ENCODE measurements at places on chromosomes 3 and 15.

- no peak for DNase-seq
These were observed 2.4 kb downstream of the UCN2 start for GRCh38 chr3:48561045-48561736.

- no peak for DNase-seq
These were observed 350.3 kb upstream of the ZNF385D start for GRCh38 chr3:22101351-22101750.

DNA sequence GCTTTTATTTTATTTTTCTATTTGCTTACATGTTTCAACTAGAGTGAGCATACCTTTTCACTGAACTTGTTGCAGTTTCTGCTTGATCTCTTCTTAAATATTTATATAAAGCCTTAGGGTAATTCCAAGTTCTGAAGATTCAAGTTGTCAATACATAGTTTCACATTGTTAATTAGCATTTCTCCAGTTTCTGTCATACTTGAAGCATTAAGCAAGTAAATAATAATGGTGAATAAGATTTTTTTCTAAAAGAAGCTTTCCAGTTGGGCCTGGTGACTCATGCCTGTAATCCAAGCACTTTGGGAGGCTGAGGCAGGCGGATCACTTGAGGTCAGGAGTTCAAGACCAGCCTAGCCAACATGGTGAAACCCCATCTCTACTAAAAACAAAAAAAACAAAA is 53.9 kb downstream of the CALML4 start:
- no peak for DNase-seq

GRCh38 chr3:105154692-105155091 is 212.0 kb upstream of the ALCAM start:
- DNase-seq = peak; percentile 63

GRCh38 chr3:143100451-143100850 is 19.1 kb upstream of the CHST2 start:
- DNase-seq = no peak

DNA sequence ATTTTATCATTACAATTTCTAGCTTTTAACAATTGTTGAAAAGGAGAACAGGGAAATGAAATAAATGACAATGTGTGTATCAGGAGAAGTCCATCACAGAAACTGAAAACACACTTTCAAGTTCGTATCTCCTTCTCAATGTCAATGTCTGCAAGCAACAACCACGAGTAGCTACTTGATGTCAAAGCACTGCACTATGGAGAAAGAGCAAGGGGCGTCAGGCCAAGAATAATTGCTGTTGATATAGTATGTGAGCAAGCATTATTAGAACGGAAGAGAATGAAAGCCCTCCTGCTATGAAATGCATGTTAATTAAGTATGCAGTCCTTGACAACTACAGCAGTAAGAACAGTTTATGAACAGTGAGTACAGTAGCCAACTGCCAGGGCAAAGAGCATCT is 1250.1 kb downstream of the ZPLD1 start:
- no peak for DNase-seq

DNA sequence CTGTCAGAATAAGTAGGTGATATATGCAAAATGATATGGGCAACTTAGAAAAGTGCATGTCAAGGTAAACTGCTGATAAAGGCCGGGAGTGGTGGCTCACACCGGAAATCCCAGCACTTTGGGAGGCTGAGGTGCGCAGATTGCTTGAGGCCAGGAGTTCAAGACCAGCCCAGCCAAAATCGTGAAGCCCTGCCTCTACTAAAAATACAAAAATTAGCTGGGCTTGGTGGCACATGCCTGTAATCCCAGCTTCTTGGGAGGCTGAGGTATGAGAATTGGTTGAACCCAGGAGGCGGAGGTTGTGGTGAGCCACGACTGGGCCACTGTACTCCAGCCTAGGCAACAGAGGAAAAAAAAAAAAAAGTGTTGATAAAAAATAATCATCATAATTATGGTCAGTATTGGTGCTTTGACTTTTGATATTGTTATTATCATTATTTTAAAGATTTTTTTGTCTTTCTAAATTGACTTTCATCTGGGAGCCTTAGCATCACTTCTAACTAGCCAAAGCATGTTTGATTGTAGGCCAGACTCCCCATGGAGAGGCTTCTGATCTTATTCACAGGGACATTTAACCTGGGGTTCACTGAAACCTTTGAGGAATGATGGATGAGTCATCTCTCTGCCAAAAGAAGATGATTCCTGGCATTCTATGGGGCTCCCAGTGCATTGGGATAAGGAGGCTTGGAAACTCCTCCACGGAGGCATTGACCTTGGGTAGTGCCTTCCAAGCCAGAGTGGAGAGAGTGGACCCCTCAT is 5.6 kb downstream of the ZBTB38 start:
- no peak for DNase-seq

DNA sequence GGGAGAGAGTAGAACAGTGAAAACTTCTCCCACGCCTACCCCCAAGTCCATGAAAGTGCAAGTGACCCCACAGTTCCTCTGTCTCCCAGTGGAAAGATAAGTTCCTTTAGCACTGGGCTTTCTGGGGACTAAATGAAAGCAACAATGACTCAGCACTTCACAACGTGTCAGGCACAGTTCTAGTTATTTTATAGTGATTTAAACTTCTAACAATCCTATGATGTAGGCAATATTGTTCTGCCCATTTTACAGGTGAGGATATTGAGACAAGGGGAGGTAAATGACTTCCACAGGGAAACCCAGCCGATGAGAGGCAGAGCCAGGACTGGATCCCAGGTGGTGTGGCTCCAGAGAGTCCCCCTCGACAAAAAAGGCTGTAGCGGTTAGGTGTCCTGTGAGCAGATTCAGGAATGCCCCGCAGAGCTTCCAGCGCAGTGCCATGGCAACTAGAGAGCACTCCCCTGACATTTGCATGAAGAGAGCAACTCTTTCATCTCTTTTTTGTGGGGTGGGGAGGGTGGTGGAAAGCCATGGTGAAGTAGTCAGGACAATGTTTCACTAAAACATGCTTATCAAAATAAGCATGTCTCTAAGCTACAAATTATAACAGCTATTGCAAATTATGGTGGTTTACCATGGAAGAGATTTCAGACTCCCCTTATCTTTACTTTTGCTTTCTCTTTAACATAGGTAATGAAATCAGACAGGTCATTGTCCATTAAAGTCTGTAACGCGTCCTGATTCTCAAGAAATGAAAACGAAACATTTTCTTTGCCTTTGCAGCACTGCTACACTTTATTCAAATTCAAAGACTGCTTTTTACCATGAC is 62.1 kb downstream of the NR2F2 start:
- no peak for DNase-seq

DNA sequence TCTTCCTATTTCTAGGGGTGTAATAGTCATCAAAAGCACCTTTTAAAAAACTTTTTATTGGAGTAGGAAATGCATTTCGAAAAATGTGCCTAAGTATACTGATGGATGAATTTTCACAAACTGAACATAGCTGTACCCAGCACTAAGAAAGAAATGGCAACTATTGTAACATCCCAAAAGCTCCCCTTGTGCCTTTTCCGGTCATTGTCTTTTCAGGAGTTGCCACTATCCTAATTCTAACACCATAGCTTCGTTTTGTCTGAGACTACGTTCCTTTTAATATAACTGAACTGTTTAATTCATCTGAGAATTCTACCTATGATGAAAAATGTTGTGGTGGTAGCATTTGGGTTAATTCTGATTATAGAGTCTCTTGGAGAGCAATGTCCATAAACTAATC is 1.9 kb downstream of the TIMMDC1 start:
- no peak for DNase-seq

DNA sequence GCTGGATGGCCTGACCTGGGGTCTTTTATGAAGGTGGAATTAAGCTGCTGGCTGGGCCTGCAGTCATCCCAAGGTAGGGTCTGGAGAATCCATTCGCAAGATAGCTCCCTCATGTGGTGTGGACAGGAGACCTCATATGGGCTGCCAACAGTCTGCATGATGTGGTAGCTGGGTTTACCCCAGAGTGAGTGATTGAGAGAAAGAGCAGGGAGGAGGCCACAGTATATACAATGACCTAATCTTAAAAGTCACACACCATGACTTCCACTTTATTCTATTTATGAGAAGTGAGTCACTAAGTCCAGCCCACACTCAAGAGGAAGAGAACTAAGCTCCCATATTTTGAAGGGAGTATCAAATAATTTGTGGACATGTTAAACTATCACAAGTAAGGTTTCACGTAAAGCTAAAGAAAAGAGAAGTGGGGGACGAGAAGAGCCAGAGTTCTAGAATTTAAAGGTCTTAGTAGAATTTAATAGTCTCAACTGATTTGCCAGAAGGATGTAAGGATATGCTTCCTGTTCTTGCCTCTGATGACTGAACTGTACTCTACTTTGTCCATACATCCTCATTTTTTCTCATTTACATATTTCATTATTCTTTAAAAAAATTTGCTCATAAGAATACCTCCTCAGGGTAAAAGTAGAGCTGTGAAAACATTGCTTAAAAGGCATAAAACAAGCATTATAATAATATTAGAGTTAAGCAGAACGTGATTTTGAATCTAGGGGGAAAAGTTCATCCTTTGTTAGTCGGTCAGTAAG is 184.4 kb downstream of the PEX5L start:
- no peak for DNase-seq

GRCh38 chr3:14415501-14415900 is 13.1 kb downstream of the SLC6A6 start:
- DNase-seq = no peak

DNA sequence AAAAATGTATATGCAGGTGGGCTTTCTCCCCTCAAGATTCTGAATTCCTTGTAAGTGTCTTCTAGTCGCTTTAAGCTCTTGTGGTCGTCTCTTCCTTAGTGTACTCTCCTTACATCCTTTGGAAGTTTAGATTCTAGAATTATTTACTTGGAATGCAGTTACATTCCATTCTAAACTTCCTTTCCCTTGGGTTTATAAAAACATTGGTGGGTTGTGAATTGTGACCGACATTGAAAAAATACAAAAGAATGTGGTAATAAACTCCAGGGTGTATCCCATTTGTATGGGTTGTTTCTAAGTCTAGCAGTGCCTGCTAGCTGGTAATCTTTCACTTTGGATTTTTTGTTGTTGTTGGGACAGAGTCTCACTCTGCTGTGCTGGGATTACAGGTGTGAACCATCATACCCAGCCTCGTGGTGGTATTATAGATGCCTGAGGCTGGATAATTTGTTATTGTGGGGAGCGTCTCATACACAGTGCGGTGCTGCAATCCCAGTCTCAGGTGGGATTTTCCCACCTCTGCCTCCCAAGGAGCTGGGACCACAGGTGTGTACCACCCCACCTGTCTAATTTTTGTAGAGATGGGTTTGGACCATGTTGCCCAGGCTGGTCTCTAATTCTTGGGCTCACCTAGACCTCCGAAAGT is 9.1 kb downstream of the CHD2 start:
- peak; percentile 2 for DNase-seq

- DNase-seq = peak; percentile 53
These were observed 53.6 kb upstream of the LRRFIP2 start for GRCh38 chr3:37227870-37228549.

GRCh38 chr15:29322415-29322814 is 52.8 kb upstream of the NSMCE3 start:
- DNase-seq = no peak

DNA sequence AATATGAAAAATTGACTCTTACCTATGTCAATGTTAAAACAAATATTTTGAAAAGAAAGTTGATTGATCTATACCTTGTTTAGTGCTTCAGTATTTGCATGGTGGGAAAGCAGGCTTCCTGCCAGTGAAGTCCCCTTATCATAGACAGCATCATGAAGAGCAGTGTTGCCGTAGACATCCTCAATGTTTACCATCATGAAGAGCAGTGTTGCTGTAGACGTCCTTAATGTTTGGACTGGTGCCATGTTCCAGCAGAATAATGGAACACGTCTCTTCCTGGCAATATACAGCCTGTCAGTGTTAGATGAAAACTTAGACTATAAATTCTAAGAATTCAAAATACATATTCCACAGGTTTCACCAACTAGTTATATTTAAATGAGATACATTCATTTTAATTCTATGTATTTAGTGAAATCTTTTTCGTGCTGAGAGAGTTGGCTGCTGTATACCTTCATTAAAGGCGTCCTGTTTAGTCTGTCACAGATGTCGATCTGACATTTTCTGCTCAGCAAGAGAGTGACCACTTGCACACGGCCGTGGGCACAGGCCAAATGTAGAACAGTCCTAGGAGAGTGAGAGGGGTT is 116.8 kb downstream of the LMLN start:
- no peak for DNase-seq

GRCh38 chr3:15161133-15161532 is 44.9 kb upstream of the CAPN7 start:
- DNase-seq = no peak

DNA sequence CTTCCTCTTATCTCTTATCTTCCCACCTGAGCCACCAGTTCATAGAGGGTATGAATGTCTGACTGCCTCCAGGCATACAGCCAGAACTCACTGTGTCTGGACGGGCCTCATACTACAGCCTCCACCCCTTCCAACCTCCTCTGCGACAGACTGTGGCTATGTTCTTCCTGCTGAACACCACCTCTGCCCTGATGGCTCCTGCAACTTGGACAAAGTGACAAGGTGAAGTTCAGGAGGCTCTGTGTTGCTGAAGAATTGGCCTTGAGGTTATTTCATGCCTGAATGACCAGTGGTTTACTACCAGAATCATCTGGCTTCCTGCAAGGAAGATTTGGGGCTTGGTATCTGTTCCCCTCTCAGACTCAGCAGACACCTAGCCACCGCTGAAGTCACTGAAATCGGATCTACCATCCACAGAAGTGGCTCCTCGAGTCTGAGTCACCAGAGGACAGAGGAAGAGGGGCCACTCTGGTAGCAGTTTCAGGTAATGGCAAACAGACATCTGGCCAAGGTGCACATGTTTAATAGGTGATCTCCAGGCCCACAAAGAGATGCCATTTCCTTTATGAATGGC is 14.2 kb upstream of the ULK3 start:
- no peak for DNase-seq

- DNase-seq = no peak
These were observed 42.3 kb downstream of the NR1D2 start for GRCh38 chr3:23987356-23987755.

DNA sequence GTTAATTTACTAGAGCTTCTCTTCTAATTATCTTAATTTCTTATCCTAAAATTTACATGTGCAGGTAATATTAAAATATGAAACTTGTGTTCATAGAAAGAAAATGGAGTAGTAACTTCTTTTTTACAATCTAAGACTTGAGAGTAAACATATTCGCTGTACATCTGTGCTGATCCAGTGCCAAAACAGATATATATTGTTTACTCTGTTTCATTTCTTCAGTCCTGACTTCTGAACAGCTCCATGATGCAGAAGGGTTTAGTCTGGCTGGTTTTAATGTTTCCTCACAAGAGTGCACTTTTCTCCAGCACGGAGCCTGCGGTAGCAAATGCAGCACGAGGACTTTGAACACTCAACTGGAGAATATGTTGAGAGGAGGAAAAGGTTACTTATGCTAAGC is 306.8 kb downstream of the EPHA3 start:
- DNase-seq = no peak
